AG09309 (cell line): ENCODE measurements at places on chromosomes 7 and 10.
A peak's percentile ranks its signal among the peaks of the same experiment; 100 is the strongest.

DNA sequence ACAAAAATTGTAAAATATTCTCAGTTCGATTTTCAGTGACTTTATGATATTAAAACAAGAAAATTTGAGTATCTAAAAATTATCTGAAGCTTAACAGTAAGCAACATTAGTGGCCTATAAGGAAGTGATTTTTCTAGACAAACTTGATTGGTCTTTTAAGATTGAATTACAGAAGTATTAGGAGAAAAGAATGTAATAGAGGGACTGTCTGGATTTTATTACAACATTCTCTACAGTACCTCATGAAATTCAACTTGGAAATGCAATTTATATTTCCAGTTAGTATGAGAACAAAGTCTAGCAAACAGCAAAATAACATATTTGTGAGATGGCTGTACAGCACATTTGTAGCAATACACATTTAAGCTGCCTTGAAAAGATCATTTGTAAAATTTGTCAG is 18.8 kb downstream of the REEP3 start:
- DNase-seq = no peak

DNA sequence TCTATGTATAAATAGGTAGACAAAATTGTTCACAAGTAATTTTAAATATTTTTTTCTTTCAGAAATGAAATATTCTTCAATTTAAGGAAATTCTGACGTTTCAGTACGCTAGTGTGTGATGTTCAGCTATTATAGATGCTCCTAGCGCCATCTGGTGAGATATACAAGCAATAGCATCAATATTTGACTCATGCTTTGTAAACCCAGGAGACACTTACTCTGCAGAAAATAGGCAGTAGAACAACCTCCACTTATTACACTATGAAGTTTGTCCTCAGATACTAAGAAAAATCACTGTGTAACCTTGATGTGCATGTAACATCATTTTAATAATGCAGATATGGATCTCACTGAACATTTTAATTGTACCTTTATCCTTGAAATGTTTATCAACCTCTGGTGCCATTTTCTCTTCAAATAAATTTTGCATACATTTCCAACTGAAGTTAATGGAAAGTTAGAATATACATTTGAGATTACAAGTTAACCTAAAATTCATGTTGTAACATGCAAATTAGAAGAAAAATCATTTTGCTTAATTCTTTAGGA is 151.5 kb upstream of the FAM3C start:
- DNase-seq = peak; percentile 43

- no peak for DNase-seq
These were observed at the start of gene COPS6 for GRCh38 chr7:100088621-100089457. COPS6 (plus strand) TSS chr7:100088969; CDS start chr7:100088991, 22 bp downstream.

- DNase-seq = no peak
These were observed 3.7 kb upstream of the DPYSL4 start for GRCh38 chr10:132183046-132183445.

DNA sequence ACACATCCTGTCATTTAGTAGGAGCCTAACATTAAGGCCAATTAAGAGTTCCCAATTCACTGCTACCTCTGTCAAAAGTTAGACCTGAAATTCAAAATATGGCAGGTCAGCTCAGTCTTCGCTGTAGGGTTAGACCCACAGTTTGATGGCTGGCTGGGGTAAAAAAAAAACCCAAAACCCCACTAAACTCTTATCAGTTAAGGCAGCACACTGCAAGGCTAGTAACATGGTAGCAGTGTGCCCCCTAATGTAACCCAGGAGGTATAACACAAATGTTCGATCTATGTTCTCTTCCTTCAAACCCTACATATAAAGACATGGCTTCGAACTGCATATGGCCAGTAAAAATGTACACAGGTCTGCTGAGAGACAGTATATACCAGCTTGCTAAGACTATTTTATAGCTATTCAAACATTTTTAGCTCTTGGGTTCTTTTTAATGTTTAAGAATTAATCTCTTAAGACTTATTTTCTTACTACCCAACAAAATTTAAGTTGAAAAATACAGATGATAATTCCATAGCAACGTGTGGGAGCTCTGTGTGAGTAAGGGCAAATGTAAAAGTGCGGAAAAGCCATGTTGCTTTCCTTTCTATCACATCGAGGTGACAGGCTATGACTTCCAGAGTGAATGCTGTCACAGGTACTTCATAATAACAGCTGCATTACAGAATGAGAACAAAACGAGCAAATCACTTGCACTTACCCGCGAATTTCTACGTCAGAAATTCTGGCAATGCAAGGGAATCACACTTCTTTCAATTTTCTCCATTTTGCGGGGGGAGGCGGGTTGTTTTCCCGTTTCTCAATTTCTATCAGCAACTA is 168.4 kb upstream of the IMMP2L start:
- DNase-seq = no peak
